ENCODE measurements at places on chromosomes 3 and 15.

- DNase-seq, result no peak
Measured at GRCh38 chr15:32898414-32898813, 180.6 kb downstream of the GREM1 start.

DNA sequence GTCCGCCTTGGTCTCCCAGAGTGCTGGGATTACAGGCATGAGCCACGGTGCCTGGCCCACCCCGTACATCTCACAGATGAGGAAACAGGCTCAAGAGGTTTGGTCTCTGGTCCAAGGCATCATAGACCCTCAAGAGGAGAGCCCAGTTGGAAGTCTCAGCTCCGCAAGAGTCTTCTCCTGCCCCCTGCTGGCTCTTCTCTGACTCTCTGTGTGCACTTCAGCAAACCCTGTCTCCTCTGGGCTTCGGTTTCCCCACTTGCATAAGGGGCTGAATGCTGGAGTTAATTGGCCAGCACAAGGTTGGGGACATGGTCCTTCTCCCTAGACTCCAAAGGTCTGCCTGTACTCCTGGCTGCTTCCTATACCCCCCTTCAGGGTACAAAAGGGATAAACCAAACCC lies 3.9 kb downstream of the MST1R start:
- no peak for DNase-seq

- DNase-seq, result no peak
Measured at GRCh38 chr3:37810848-37811247, 50.8 kb upstream of the CTDSPL start.

DNA sequence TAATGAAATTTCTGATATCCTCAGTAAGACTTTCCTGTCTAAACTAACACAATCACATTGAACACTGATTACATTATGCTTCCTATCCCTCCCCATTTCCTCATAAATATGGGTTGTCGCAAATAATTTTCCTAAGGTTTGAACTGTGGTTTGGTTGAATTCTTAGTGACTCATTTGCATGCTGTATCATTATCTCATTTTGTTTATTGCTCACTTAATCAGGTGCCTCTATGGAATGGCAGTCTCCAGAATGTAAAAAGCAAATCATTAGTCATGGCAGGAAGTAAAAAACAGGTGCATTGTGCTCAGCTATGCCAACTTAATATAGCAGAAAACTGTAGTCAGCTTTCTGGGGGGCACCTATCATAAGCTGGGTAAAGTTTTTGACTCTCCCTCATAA lies 216.0 kb upstream of the ZBTB20 start:
- no peak for DNase-seq

DNA sequence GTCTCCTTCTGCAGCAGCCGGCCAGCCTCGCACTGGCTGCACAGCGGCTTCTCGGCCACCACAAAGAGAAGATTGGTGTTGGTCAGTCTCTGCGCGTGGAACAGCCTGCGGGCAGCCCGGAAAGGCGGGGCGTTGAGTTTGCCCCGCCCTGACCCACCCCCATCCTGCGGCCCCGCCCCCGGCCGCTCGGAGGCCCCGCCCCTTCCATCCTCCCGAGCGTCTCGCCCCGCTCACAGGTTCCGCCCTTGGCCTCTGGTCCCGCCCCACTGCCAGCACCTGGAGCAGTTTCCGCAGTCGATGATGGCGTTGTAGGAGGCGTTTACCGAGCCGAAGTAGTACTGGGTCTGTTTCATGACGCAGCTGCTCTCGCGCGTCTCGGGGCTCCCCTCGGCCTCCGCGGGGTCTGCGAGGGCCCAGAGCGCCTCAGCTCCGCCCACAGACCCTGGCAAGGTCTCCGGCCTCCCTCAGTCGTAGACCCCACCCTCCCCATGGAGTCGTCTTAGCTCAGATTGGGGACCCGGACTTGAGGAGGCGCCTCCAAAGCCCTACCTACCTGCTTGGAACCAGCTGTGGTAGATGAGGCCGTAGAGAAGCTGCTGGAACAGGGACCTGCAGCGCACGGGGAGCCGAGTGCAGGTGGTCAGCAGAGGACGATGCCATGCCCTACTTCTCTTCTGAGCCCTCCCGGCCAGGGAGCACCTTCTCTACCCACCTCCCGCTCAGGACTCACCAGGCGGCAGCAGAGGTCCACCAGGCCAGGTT lies 5.9 kb upstream of the TMEM115 start:
- no peak for DNase-seq

DNA sequence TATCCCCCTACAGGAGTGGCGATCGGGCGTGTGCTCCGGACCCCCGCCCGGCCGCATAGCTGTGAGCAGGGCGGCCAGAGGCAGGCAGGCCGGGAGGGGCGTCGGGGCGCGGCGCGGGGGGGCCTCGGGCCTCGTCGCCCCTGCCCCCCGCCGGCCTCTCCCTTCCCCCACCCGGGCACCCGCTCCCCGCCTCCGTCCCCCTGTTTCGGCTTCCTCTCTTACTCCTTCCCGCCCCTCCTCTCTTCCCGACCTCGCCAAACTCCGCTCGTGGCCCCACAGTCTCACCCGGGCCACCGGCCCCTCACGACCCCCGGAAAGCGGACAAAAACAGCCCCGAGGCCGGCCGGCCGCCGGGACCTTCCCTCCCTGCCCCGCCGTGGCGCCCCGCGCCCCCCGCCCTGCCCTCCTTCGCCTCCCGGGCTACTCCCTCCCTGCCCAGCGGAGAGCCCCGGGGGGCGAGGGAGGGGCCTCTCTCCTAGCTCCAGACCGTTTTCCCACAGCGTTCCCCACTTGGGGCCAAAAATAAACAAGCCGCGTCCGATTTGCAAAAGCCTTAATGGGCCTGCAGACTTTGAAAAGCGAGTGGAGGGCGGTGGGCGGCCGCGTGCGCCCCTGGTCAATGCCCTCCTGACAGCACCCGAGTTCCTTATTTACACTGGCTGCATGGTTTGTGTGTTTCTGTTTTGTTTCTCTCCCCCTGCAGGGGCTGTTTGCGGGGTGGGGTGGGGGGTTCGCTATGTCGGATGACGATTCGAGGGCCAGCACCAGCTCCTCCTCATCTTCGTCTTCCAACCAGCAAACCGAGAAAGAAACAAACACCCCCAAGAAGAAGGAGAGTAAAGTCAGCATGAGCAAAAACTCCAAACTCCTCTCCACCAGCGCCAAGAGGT lies 1.0 kb downstream of the UBE2E1 start:
- DNase-seq, result no peak

GRCh38 chr3:120281261-120281660 lies 3.8 kb downstream of the GPR156 start:
- no peak for DNase-seq

Measured in D721Med (cell line).